ENCODE measurements at places on chromosomes 1 and 21.

DNA sequence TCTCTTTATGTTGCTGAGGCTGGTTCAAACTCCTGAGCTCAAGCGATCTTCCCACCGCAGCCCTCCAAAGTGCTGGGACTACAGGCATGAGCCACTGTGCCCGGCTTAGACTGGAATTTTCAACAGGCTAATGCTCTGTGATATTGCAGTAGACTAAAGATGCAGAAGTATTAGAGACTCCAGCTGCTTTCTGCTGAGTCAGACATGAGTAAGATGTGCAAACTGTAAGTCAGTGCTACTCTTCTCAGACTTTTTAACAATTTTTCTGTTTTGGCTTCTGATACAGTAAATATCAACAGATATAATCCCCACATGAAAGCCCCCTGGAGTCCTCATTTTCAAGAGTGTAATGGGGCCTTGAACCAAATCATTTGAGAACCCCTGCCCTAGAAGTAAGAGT, 29.3 kb upstream of the NLRP3 start:
- no peak for DNase-seq

DNA sequence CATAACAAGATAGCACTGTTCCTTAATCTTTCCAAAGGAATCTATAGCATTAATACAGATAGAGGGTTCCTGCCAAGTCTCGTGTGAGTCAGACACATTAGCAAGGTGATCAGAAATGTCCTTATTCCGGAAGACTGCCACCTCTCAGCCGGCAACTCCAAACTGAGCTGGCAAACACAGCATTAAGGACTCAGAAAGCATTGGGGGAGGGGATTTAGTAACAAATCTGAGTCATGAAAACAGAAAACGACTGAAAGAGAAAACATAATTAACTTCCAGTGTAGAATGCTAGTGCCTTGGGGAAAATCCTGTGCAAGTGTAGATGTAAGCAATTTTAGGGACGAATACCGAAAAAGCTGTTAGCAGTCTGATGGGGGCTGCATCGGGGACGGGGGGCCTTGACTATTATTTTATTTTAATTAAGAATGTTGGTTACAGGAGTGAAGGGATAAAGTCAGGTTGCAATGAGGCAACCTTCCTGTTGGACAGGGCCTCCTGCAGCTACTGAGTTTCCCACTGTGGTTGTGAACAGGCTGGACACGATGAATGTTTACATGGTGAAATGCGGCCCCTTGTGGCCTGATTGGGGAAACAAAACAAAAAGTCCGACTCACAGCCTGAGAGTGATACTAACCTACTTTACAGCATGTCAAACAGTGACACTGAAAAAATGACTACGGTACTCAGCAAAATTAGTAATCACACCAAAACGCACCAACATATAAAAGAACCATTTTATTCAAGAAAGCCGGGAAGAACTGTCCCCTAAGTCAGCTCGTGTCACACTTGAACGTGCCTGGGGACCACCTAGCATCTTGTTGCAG, 20.7 kb downstream of the MIS18A start:
- DNase-seq, result peak; percentile 90

DNA sequence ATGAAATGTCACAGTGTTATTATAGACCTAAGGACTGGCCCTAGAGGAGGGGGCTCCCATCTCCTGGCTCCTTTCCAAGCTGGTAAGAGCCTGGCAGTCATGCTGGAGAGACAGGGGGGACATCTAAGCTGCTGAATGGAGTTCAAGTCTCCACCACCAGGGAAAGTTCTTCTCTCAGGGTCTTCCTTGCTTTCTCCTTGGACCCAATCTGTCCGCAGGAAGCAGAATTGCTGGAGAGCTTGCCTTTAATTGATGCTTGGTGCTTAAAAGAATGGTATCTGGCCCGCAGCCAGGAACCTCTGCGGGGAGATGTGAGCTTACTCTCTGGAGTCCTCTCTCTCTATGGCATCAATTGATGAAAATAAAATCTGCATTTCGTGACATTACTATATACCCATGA, 25.1 kb downstream of the IRF2BP2 start:
- DNase-seq, result no peak

DNA sequence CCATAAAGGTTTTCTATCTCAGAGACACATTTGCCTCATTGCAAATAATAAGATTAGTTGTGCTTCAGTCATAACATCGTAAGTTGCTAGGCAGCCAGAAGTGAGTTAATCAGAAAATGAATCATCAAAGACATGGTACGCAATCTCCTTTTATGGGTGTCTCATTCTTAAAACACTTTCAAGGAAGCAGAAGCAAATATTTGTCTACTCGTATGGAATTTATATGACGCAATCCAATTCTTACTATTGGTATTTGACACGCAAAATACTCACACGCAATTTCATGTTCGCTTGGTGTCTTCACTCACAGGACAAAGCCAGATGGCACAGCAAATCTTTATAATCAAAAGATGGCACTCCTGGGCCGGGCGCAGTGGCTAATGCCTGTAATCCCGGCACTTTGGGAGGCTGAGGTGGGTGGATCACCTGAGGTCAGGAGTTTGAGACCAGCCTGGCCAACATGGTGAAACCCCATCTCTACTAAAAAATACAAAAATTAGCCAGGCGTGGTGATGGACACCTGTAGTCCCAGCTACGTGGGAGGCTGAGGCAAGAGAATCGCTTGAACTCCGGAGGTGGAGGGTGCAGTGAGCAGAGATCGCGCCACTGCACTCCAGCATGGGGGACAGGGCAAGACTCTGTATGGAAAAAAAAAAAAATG, 56.4 kb downstream of the HLCS start:
- no peak for DNase-seq

- peak; percentile 18 for DNase-seq
Measured at GRCh38 chr1:223393275-223394214, at the start of gene CCDC185. TSS of gene CCDC185 (plus strand) at chr1:223393415. CDS start at chr1:223393476, 61 bp downstream.

DNA sequence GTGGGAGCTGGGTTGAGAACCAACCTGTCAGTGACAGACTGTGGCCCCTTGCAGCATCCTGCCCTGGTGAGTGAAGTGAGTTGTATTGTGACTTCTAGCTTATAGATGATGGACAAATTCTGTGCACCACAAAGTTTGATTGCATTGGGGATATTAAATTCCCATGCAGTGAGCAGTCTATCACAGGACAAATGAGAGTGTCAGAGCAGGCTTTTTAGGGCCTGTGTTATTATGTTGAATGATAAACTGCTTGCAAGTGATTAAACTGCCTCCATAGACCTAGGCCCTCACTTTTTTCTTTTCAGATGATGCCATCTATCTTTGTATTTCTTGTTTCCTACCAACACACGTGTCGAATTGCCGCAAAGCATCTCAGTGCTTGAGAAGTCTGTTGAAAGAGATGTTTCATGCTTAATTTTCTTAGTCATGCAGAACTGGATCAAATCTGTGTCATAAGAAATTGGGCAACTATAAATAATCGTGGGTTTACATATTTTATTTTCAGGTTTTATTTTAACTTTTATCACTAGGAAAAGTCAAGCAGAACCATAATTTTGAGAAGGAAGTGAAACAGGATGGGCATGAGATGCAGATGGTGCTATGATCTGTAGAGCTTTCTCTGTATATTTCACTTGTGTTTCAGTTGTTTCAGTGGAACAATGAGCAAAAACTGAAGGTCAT, 199.2 kb downstream of the S1PR1 start:
- DNase-seq, result no peak

- no peak for DNase-seq
Measured at GRCh38 chr1:219027146-219027673, 146.5 kb upstream of the LYPLAL1 start.

DNA sequence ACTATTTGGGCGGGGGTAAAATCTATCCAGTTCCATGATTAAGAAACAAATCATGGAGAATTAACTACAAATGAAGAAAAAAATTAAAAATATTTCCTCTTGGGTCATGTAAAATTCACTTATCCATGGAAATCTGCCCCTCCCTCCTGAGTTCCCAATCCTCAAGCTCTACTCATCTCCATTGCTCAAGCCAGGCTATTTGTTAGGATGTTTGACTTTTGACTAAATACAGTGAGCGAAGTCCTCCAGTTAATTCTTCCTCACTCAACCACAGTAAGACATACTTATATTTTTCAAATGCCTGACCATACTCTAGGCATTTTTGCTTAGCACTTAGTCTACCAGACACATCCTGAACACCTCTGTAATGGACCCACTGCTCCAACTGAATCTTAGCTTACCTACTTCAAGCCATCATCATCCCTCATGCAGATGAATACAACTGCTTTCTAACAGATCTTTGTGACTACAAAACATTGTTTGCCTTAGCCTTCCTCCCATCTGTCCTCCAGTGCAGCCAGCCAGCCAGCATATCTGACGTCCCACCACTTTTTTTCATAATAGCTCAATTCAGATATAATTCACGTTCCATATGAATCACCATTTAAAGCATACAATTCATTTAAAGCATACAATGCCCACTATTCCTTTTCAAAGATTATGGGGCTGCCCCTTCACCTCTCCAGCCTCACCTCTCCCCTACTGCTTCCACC, 154.2 kb downstream of the RERE start:
- no peak for DNase-seq

DNA sequence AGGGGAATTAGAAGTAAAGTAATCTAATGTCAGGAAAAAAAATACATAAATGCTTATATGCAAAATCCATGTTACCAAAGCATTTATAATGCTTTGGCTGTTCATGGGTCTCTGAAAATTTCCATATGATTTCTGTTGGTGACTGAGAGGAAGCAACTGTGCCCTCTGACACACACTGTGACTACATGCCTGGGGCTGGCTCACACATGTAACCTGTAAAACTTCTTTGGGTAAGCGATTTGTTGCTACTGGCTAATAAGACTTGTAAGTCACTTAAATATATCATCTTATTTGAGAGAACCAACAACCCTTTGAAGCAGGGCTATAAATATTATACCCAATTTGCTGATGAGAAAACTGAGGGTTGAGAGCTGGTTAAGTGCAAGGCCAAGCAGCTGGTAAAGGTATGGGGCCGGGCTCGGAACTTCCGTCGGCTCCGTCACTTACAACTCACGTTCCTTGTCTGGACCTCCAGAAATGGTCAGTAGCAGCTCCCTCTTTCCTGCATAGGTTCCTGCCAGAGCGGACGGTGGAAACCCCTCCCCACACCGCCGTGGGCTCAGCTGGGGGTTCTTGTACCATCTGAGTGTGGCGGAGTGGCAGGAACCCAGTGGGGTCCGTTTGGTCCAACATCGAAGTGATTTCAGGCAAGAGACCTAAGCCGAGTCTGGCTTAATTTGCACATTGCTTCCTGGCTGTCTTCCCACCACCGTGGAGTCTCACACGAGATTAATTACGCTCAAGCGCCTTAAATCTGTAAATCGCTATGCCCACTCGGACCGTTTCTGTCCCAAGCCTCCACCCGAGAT, 714 bp downstream of the DFFA start:
- DNase-seq, result no peak

- no peak for DNase-seq
Measured at GRCh38 chr1:231855926-231856325, 229.3 kb downstream of the DISC1 start.

DNA sequence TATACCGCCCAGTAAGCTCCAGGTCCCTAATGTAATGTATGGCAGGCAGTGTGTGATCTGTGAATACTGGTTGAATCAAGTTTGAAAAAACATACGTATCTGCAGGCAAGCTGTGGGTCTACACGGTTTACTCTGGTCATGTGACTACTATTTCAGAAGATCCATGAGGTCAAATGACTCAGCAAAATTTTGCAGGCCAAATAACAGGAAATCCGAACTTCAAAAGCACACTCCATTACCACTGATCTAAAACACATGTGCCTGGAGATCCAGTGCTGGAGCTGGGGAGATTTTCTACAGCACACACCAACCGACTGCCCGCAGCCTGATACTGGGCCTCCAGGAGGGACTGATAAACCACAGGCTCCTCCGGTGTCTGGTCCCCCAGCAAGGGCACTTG, 64.5 kb upstream of the SLC44A3 start:
- no peak for DNase-seq

DNA sequence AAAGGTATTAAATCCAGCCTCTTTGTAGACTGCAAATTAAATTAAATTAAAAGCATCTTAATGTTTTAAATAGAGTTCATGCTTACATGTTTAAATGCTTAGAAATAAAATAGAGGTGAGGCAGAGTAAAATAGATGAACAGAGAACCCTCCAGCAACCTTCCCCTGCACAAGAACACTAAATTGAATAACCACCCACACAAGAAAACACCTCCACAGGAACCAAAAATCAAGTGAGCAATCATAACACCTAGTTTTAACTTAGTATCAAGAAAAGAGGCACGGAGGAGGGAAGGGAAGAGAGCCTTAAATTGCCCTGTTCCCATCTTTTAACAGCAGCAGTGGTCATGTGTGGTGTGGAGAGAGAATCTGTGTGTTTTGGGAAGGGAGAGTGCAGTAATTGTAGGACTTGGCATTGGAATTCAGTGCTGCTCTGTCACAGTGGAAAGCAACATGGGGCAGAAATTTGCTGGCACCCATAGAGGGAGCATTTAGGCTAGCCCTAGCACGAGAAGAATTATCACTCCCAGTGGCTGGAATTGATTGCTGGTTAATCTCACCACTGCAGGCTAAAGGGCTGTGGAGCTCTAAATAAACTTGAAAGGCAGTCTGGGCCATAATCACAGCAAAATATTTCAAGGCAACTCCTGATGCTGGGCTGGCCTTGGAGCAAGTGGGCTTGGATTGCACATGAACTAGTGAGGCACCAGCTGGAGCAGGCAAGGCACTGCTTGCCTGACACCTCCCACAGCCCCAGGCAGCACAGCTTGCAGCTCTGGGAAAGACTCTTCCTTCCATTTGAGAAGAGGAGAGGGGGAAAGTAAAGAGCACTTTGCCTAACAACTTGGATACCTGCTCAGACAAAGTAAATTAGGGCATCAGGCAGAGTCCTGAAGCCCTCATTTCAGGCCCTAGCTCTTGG, 1478.8 kb downstream of the NCAM2 start:
- DNase-seq, result no peak

DNA sequence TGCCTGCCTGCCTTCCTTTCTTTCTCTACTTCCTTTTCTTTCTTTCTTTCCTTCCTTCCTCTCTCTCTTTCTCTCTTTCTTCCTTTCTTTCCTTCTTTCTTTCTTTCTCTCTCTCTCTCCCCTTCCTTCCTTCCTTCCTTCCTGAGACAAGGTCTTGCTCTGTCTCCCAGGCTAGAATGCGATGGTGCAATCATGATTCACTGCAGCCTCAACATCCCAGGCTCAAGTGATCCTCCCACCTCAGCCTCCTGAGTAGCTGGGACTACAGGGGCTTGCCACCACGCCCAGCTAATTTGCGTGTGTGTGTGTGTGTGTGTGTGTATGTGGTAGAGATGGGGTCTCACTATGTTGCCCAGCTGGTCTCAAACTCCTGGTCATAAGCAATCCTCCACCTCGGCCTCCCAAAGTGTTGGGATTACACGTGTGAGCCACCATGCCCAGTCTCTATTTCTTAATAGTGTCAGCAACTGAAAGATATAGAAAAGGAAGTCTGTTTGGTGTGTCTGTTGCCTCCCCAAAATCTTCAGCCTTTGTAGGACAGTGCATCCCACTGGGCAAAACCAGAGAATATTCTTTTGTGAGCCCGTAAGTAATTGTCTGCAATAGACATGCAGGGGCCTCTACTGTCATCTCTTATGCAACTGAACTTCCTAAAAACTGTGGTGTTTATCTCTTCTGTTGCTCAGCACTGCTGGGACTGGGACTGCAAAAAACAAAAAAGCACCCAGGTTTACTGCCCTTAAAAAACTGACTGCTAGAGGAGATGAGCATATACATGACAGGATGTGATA, 20.9 kb upstream of the RAB4A start:
- DNase-seq, result no peak
